ENCODE measurements at places on chromosomes 16 and 17. TPM values are rescaled to one million over a fixed set of nuclear protein-coding genes. Genes with fewer than 3 reads are reported as not detected.

DNA sequence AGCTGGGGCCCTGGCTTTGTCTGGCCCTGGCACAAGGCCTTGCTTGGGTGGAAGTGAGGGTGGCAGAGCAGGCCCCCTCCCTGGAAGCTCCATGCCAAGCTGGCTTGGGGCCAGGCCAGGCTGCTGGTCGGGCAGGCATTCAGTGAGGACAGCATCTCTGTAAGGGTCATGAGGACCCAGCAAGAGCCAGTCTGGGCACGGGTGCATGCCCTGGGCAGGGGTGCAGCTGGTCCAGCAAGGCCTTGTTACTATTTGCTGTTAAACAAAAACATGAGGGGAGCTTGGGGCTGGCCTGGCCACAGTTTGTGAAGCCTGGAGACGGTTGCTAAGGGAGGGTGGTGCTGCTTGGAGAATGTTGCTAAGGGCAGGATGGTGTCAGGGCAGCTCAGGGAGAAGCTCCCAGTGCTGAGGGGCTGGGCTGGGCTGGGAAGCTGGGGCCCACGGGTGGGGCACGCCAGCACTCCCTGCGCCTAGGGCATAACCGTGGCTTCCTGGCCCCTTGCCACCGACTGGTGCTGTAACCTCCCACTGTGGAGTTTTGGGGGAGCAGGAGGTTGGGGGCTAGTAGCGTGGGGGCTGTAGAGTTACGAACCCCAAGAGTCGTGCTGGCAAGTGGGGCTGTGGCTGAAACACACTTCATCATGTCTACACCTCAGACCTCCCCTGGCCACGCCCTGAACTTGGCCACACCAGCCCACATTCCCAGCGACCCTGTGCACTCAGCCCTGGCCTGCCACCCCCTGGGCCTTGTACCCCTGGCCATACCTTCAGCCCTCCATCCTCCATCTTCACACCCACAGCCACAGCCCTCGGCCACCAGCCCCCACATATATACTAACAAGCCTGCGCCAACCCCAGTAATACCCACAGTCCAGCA is 1.6 kb downstream of the TPPP3 start:
- DNase-seq = peak; percentile 43

DNA sequence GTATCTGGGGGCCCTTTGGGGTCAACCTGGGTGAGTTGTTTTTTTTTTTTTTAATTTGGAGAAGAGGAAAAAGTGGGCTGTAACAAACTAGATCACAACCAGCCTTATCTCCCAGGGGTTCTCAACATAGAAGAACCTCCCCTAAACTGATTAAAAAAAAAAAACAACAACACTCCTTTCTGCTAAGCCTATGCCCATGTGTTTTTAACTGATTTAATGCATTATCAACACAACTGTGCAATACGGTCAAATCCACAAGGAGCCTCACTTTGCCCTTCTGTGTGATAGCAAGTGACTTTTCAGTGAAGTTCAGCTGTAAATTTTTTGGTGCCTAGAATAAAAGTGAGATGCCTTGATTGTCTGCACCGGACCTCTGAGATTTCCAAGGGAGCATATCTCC is 646 bp downstream of the MYH11 start:
- DNase-seq = no peak

DNA sequence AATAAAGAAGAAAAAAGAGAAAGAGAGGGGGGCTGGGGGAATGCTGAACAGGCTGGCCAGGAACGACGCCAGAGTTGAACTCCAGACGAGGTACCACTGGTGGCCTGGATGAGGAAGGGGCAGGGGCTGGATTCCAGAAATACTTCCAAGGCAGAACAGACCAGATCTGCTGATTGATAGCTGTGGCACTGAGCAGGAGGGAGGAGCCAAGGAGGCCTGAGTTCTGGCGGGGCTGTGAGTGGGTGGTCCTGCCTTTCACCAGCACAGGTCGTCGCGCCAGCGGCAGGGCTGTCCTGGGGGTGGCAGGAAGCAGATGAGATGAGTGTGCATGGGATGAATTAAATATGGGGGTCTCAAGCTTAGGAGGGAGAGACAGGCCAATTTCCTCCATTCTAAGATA is 5.5 kb downstream of the CCDC42 start:
- no peak for DNase-seq

GRCh38 chr17:66915204-66915611 is 49.3 kb upstream of the CACNG4 start:
- peak; percentile 83 for DNase-seq

- DNase-seq = no peak
Measured at GRCh38 chr17:17692353-17693252, 11.3 kb downstream of the RAI1 start.

- peak; percentile 91 for DNase-seq
Measured at GRCh38 chr17:81734405-81735263, 22.6 kb downstream of the SLC25A10 start.

DNA sequence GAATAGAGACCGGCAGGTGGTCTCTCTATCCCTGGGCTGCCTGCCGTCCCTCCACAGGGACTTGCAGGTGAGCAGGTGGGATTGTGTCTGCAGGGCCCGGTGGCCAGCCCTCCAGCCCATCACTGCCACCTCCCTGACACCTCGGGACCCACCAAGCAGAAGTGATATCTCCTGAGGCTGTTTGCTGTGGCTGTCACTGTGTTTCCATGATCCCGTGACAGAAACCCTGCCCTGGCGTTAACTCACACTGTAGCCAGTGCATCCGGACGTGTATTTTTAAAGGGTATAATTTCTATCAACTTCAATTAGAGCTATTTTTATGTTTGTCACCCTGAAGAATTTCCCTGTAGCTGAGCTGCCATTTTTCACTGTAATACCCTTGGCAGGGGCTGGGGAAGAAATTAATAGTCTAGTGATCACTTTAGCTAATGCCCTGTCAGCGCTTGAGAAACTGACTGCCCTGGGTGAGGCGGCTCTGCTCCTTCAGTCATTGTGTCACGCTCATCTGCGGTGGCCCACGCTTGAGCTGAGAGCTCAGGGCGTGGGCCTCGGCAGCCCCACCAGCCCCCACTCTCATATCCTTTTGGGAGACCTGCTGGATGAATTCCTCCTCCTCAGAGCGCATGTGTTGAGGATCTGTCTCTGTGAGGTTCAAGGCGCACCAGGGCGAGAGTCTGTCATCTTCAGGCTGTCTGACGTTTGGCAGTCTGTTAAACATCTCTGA is 229.9 kb upstream of the CIBAR2 start:
- no peak for DNase-seq

GRCh38 chr16:76524356-76524755 is 247.2 kb downstream of the CNTNAP4 start:
- DNase-seq = no peak

DNA sequence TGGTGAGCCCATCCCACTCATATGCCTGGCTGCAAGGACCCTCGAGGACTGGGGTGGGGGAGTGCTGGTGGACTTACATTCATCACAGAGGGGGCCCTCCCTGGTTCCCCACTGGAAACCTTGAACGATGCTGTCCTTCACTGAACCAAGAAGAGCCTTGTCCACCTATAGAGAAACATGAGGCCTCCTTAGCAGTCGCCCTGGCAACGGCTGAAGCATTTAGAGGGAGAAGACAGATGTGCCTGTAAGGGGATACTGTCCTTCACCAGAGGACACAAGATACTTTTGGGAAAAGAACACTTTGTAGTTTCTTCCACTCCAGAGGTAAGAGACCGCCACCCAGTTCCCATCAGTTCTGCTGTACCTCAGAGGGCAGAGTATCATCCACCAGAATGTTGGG is 6.5 kb downstream of the HIGD1B start:
- DNase-seq = no peak

DNA sequence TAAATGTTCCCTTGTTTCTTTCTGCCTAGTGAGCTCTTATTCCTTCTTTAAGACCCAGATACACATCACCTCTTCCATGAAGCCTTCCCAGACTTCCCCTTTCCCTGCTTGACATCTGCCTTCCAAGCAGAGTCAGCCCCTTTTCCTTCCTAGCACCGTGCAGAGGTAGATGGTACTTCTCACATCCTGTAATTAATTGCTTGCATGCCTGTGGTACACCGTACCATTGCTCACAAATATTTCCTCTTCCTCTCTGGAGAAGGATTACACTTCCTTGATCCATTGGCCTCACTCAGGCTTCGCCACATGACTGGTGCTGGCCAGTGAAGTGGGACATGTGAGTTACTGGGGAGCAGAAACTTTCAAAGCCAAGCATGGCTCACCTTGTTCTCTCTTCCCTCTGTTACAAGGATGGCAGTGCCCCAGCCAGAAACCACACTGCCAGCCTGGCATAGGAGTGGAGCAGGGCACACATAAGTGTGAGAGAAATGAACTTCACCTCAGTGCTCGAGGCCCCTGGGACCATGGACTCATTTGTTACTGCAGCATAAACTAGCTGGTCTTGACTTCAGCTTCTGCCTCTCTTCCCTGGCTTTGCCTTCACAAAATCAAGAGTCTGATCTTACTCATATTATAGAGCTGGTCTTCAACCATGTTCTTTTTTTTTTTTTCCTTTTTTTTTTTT is 44.0 kb downstream of the SOST start:
- no peak for DNase-seq

- no peak for DNase-seq
Measured at GRCh38 chr16:86622700-86623615, 44.6 kb downstream of the FOXL1 start.

GRCh38 chr16:67731071-67731752 is 12.1 kb upstream of the GFOD2 start:
- no peak for DNase-seq

GRCh38 chr17:68432086-68432864 is 25.0 kb downstream of the WIPI1 start:
- no peak for DNase-seq

GRCh38 chr16:79339863-79340262 is 260.7 kb downstream of the MAF start:
- no peak for DNase-seq

- DNase-seq = peak; percentile 74
Measured at GRCh38 chr16:81610144-81610842, 165.7 kb downstream of the CMIP start.

DNA sequence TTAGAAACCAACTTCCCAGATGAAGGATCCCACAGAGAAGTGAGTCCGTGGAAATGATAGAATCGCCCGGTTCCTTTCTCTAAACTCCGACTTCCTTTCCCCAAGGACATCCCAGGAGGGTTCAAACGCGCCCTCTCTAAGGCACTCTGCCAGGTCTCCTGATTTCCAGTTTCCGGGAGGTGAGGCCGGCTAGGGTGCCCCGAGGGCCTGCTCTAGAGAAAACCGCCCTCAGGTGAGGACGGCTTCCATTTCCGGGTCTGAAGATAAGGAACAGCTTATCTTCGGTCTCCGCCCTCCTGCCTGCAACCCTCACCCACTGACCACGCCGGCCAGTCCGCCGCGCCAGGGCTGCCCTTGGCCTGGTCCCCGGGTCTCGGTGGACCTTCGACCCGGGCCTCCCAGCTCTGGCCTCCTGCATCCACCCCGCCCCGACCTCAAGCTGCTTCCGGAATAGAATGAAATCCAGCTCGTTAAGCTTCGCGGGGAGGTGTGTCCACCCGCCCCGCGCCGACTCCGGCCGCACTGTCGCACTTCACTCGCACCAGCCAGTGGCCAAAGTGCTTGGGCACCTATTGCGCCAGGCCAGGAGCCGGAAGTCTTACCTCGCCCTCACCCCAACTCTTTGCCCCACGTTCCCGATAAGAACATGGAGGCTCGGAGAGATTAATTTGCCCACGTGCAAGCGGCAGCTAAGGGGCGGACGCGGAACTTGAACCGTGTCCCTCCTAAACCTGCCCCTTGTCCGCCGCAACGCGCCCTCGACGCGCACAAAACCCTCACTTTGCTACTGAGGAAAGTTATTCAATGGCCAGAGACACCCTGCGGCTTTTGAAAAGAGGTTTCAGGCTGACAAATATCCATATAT is 836 bp upstream of the MMP15 start:
- DNase-seq = peak; percentile 93

DNA sequence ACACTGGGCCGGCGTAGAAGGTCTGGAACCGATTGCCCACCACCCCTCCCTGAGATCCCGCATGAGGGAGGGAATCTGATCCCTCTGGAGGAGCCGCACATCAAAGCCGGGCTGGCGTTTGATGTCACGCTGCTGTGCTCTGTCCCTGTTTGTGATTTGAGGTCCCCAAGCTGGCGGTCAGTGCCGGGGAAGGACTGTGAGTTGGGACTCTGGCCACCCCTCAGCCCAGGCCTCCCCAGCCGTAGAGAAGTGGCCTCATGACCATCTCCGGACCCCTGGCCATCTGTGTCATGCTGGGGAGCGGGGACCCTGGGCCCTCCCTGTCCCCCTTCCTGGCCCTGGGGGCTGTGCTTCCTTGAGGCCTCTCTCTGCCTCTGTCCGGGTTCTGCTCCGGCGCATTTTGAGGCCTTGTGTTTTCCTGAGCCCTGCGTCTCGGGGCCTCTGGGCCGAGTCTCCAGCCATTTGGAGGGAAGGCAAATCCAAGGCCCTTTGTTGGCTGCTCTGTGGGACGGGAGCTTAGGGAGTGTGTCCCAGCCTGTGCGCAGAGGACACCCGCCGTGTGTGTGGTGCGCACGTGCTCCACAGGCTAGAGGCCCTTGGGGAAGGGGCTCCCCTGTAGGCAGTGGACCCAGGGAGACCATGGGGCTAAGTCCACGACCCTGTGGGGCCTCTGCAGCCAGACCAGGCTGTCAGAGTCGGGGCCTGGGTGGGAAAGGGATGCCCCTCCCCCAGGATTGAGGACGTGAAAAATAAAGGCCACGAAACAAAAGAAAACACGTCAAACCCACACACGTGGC is 15.1 kb downstream of the ASPSCR1 start:
- DNase-seq = no peak

DNA sequence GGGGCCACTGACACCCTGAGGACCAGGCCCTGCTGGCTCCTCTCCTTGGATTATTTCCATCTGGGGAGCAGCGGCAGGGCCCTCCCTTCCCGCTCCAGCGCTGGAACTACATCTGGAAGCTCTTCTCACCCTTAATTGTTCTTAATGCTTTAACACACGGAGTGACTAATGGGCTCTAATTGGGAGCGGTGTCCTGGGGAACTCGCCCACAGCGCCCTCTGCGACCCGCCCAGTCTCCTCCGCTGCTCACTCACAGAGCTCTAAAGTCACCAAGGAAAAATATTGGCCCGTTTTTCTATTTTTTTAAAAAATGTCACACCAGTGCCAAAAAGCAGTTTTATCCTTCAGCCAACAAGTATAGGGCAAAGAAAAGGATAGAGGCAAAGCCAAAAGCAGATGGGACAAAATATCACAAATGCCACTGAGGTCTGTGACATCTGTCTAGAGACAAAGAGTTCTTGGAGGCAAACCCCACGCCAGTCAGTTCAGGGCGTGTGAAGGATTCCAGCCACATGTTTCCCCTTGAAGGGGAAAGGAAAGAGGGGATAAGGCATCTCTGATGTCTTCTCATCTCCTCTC is 134.7 kb downstream of the RBFOX3 start:
- no peak for DNase-seq

Gene MPO
- total RNA-seq = not detected

Gene ROGDI
- total RNA-seq = 40.6 TPM

Gene PIRT
- 1.1 TPM for total RNA-seq

Gene SMPD3
- 82.7 TPM for total RNA-seq

Gene ODAD4
- total RNA-seq = 0.34 TPM

Gene RAB26
- 3.8 TPM for total RNA-seq

Gene ACAP1
- 11.2 TPM for total RNA-seq

Gene XAF1
- total RNA-seq = 37.4 TPM

Gene LSM12
- total RNA-seq = 45.1 TPM

Gene MMP15
- 57.9 TPM for total RNA-seq

Gene TMEM106A
- 11.8 TPM for total RNA-seq
